Aorta (tissue), 5 donors: ENCODE measurements at places on chromosomes 3 and 15. TPM values are rescaled to one million over a fixed set of nuclear protein-coding genes. Genes with fewer than 3 reads are reported as not detected.

The GTF2A2 gene
- 63.5 TPM for total RNA-seq

The APBA2 gene
- total RNA-seq, result 2.1 TPM

The COL7A1 gene
- total RNA-seq, result 6.7 TPM

The SLC28A1 gene
- total RNA-seq, result 4.1 TPM

The PIGX gene
- total RNA-seq, result 16.7 TPM

The TMEM44 gene
- total RNA-seq, result 31.5 TPM

The ADGRG7 gene
- total RNA-seq, result 0.51 TPM

The C3orf70 gene
- total RNA-seq, result 17.2 TPM

GRCh38 chr3:24086206-24086605 is 141.1 kb downstream of the NR1D2 start:
- DNase-seq, result no peak

GRCh38 chr15:100663915-100664281 is 61.5 kb downstream of the ASB7 start:
- no peak for DNase-seq

- DNase-seq, result no peak
Observed at GRCh38 chr3:52707585-52707984, 1.7 kb downstream of the SPCS1 start.

DNA sequence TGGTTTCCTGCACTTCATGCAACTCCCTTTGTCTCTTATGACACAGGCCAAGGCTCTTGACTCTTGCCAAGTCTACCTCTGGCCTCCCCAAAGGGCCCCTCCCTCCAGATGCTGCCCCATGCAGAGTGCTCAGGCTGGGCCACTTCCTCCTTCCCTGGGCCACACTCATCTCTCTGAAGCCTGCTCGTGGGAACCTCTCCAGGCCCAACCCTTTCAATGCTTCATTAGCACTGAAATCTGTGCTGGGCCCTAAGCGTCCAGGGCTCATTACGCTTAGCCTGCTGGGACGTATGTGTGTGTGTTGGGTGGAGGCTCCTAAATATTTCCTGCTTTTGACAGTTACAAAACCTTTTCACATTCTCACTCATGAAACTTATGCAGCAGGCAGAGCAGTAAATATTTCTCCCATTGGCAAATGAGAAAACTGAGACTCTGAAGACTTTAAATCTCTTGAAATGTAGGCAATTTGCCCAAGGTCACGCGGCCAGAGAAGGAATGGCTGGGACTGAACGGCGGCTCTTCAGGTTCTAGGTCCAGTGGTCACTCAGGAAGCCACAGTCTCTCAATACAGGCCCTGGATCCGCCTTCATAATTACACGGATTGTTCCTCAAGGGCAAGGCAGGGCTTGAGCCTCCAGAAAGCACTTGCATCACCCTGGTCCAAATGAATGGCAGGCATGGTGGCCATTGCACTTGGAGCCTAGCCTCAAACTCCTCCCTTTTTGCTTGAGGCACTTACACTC is 241.7 kb upstream of the HES1 start:
- DNase-seq, result no peak

DNA sequence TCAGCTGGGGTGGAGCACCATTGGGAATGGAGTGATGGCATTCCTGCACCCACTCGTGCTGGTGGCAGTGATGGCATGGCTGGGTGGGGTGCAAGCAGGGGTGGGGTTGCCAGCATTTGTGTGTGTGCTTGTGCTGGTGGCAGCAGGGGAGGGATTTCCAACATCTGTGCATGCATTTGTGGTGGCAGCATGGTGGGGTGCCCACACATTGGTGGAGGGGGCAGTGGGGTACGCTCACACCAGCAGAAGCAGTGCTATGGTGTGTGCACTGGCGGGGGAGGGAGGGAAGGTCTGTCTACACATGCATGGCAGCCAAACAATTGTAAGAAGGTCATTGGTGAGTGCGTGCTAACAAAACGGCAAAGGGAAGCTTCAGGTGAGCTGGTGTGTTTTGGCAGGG is 76.7 kb upstream of the NUDT16 start:
- DNase-seq, result no peak

DNA sequence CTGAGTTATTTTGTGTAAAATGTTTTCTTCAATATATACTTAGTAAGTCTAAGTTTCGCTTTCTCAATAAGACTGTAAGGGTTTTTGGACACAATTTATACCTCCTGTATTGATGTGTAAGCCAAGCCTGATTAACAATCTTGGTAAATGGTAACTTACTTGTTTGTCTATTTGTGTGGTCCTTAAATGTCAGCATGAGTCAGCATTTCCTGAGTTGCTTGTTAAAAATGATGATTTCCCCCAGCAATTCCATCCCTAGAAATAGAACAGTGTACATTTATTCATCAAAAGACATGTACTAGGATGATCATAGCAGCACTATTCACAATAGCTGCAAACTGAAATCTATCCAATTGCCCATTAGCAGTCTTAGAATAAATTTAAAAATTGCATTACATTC is 53.4 kb upstream of the LRIG1 start:
- no peak for DNase-seq

DNA sequence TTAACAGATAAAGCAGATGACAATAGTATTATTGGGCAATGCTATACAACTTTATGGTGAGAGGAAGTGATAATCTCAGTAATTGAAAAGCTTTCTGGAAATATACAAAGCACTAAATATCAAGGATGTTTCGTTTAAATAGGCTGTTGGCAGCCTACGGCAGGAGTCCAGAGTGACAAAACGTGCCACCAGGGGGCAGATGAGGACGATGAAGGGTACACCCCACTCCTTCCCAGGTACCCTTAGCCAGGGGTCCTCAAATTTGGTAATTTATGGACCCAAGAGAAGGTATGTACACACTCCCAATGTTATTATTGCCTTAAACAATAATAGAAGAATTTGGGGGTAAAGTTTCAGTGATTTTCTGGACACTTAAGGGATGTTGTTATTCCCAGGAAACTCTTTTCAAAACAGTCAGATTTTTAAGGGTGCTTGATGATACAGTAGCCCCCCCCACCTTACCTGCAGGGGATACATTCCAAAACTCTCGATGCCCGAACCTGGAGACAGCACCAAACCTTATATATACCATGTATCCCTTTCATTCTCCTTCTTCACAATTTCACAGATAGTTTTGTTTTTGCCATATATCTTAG is 1.4 kb upstream of the MAGEL2 start:
- no peak for DNase-seq

DNA sequence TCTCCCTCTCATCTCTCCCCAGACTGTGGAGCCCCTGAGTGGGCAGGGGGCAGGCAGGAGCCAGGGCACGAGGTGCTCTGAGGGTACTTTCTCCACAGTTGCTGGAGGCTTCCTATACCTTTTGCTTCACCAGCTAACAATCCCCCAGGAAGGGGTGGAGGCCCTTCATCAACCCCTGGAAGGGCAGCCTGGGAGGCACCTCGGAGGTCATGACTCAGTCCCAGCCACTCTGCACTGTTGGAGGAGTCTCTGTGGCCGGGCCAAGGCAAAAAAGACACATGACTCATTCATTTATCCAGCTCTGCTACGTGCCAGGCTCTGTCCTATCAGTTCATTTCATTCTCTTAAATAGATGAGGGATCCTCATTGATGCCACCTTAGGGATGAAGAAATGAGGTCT is 15.6 kb upstream of the KY start:
- no peak for DNase-seq

DNA sequence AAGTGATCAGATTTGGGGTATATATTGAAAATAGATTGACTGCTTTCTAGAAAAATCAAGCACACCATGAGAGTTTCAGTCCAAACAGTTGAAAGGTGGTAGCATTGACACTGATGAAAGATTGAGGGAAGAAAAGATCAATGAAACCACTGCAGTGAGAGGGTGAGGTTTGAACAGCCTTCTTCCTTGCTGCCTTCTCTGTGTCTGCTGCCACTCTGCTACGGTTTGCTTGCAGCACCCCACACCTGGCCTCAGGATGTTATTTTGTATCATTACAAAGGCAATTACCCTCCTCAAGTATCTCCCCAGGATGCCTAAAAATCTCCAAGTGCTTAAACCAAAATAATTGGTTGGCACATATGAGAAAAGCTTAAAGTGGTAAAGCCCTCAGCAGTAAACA is 683.6 kb upstream of the ARPP21 start:
- no peak for DNase-seq

DNA sequence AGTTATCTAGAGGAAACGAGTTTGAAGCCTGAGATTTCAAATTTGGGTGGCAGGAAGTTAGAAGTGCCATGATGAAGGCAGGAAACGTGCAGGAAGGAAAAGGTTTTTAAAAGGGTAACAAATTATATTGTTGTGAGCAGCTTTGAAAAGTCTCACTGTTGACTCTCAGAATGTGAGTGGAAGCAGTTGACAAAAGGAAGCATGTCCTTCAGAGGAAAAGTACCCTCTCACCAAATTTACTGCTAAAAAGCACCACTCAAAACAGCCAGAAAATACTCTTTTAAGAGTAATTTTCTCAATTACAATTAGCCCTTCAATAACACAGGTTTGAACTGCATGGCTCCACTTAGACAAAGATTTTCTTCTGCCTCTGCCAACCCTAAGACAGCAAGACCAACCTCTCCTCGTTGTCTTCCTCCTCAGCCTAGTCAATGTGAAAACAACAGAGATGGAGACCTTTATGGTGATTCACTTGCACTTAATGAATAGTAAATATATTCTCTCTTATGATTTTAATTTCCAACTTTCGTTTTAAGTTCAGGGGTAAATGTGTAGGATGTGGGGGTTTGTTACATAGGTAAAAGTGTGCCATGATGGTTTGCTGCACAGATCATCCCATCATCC is 117.1 kb upstream of the LIPC start:
- no peak for DNase-seq

GRCh38 chr3:53495520-53496391 is 1.3 kb downstream of the CACNA1D start:
- no peak for DNase-seq

DNA sequence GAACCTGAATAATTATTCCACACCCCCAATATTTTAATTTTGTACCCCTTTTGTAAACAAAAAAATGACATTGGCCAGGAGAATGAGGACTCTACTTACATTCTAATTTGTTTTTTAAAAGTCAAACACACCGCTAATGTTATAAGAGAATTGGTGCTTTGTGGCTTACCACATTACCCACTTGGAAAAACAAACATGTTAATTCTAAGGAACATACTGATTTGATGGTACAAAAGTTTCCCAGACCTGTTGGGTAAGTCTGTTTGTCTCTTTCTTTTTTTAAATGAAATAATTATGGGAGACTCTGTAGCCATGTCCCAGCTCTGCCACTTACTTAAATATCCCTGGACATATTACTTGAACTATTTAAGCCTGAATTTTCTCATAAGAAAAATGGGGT is 352.5 kb upstream of the C2CD4B start:
- DNase-seq, result no peak

DNA sequence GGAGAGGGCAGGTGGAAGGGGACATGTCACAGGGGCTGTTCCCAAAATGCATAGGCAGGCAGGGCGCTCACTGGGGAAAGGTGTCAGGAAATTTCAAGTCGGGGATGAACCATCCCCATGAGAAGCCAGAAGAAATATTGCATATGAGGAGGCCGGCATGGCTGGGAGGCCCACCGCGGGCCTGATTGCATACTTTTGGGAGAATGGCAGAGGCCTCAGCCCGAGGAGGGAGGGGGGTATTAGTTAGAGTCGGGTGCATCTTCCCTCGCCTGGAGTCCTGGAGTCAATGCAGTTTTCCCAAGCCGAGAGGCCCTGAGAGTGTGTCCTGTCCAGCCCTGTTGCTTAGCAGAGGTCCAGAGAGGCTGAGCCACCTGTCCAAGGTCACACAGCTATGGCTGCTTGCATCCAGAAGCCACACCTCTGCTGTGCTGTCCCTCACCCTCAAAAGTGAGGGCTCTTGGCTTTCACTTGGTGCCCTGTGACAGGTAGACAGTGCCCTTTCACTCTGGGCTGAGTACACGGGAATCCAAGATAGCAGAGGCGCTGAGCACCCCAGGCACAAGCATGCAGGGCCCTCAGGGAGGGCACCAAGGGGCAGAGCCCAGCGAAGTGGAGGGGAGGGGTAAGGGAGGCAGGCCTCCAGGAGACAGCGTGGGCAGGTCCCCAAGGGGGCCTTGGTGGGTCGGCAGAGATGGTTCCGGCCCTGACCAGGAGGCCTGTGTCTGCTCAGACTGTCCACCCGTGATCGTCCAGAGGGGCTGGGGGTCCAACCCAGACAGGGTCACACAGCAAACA is 48.5 kb downstream of the GRIP2 start:
- DNase-seq, result peak; percentile 31

- DNase-seq, result no peak
Observed at GRCh38 chr3:100740207-100740606, 30.9 kb downstream of the TFG start.

DNA sequence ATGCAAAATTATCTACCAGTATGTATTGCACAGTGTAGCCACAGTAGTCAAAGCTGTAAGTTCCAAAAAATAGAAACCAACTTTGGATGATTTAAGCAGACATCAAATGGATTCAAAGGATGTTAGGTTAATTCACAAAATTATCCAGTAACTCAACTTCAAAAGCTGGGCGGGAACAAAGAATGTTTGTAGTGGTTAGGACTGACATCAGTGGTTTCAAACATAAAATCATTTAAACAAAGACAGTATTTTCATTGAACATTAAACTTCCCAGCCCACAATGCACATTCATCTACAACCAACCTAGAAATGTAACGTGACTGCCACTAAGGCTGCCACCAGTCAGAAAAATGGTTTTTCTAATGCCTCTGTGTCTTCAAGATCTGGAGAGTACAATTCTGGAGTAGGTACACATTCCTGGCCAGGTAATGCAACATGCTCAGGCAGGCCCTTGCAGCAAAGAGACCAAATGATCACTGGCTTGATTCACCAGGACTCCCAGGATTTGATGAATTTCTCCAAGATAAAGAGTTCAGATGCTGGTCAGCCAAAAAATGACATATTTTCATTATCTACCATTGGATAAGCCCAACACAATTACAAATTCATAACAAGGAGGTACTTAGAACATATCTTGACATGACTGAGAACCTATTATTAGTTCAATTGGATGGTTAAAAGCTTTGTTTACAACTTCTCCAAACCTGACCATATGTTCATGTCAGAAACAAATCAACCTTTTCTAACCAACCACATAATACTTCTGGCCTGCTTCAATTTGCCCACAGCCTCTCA is 189.8 kb upstream of the CNTN4 start:
- no peak for DNase-seq

DNA sequence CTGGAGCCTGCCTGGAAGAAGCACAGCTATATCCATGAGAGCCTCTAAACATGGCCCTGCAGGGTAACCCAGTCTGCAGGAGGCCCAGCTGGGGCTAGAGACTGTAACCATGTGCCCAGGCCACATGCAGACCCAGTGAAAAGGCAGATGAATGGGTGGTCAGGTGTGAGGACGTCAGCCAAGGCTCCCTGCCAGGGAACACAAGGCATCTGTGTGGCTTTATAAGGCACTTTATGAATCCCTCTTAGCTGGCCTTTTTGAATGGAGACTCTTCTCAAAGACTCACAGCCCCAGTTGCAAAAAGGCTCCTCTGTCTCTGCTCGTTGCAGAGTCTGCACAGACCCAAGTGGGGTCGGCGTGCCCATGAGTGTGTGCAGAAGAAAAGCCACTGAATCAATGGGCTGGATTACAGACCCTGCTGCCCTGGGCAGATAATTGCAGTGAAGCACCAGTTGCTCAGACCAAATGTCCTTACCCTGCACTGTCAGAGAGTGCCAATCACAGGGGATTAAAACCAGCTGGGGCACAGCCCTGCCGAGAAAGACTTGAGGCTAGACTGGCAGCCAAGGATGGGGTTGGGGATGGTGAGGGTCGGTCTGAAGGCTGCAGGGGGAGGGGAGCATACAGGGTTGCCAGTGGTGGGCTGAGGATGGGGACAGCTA is 154.2 kb downstream of the RAB11A start:
- DNase-seq, result no peak

GRCh38 chr3:197541756-197542539 is 13.8 kb downstream of the BDH1 start:
- DNase-seq, result peak; percentile 37
